ENCODE measurements at places on chromosomes 4 and X.

DNA sequence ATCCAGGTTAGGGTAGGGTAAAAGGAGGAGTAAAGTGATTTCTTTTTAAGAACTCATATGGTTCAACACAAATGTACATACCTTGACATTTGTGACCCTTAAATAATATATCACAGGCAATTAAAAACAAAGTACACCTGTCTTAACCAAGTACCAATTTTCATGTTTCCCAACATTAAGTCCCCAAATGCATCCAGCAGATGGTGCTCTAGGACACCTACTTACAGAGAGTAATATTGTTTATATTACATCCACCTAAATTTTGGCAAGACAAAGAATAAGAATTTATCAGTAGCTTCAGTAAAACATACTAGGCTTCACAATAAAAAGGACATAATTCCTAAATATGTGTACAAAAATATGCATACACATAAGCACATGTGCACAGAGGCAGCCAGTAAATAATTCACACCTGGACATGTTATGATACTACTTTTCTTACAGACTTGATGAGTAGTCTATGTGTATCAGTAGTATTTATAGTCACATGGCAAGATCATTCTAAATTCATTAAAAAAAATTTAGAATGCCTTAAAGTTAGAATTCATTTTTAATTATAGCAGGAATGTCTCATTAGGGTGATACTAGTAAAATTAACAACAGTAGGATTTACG lies 219.7 kb downstream of the DCLK2 start:
- DNase-seq = peak; percentile 20

- DNase-seq = no peak
Observed at GRCh38 chrX:133745349-133745748, 240.0 kb downstream of the GPC3 start.

DNA sequence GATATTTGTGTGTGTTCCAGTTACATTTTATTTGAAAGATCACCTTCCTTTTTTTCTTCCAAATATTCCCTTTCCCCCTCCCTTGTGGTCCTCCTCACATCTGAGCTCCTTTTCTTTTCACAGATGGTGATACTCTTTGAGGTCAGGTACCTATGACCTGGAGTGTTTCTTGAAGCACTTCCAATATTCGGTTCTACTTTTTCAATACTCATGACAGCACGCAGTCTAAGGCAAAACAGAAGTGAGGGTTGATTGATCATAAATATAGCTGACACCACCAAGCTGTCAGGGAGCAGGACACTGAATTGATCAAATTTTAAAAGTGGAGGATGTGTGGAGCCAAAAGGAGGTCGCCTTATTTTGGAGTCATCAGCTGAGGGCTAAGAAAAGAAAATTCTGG lies 334.4 kb upstream of the MAGEB2 start:
- no peak for DNase-seq

DNA sequence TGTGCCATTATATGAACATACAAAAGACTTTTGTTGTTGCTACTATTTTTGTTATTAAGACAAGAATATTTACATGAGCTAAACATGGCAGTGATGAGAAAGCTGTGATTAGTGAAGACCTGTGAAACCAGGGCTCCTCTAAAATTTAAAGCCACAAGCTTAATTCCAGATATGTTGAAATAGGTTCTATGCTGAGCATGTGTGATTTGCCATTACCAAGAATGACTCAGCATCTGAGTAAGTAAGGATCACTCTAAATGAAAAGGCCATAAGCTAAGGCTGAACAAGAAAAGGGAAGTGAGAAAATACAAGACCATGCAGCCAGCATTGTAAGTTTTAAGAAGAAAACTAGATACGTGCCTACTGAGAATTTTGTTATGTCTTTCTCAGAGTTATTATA lies 75.9 kb upstream of the CAMK2D start:
- DNase-seq = no peak

- peak; percentile 2 for DNase-seq
Observed at GRCh38 chr4:26081795-26082498, 167.9 kb downstream of the SMIM20 start.

DNA sequence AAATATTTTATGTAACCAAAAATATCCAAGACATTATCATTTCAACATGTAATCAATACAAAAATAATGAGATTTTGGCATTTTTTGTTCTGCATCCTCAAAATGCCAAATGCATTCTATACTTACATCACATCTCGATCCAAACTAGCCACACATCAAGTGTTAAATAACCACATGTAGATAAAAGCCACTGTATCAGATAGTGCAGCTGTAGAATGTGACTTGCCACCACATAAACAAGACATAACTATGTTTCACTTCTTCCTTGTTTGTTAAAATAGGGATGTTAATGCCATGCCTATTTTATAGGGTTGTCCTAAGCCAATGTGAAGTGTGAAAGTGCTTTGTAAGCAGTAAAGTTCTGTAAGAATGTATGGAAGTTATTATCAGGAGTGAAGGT lies 20.9 kb downstream of the INTS6L start:
- no peak for DNase-seq

- peak; percentile 68 for DNase-seq
Observed at GRCh38 chrX:51893931-51894696, 691 bp downstream of the MAGED1 start.

DNA sequence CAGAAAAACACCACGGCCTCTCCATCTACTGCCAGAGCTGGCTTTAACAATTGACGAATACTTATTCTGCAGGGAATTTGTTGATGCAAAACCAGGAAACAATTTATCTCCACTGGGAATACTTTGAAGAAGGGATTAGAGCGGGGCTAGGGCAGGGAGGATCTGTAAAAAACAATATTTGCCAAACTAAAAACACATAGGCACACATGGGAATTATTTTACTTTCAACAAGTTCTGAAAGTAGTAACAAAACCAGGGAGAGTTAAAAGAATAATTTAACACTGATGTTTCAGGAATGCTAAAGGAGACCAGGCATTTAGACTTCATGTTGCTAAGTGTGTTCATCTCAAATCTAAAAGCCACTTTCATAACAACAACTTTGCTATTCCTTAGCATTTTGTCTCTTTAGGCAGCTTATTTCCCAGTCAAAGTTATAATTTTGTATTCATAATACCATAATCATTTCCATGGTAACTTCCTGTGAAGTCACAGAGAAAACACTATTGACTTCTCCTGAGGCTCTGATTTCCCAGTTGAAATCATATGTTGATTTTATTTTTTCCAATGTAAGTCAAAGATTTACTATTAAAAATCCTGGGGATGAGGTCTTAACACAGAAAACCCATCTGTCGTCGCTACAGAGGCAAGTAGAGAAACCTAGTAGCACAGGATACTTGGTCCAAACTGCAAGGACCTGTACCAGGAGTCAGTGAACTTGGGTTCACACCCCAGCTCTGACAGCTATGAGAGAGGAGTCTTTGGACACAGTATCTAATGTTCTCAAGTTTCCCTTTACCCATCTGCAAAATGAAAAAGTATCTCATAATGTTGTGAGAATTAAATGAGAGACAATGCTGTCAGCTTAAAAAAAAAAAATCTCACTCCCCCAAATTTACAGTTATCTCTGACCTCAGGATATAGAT lies 69.3 kb downstream of the SH3RF1 start:
- DNase-seq = no peak

DNA sequence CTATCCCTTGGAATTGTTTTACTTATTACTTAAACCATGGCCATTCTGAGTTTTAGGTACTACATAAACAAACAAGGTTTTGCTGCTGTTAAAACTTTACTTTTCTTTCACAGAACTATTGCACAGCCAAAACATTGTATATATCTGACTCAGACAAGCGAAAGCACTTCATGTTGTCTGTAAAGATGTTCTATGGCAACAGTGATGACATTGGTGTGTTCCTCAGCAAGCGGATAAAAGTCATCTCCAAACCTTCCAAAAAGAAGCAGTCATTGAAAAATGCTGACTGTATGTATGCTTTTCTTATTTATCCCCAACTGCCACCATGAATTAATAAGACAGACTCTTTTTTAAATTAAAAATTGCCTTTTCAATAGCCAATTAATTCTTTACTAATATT lies 69.8 kb downstream of the CCKAR start:
- DNase-seq = no peak

- DNase-seq = no peak
Observed at GRCh38 chrX:17161991-17162390, 213.0 kb upstream of the NHS start.

- DNase-seq = no peak
Observed at GRCh38 chrX:41449615-41450014, 2.5 kb downstream of the NYX start.

DNA sequence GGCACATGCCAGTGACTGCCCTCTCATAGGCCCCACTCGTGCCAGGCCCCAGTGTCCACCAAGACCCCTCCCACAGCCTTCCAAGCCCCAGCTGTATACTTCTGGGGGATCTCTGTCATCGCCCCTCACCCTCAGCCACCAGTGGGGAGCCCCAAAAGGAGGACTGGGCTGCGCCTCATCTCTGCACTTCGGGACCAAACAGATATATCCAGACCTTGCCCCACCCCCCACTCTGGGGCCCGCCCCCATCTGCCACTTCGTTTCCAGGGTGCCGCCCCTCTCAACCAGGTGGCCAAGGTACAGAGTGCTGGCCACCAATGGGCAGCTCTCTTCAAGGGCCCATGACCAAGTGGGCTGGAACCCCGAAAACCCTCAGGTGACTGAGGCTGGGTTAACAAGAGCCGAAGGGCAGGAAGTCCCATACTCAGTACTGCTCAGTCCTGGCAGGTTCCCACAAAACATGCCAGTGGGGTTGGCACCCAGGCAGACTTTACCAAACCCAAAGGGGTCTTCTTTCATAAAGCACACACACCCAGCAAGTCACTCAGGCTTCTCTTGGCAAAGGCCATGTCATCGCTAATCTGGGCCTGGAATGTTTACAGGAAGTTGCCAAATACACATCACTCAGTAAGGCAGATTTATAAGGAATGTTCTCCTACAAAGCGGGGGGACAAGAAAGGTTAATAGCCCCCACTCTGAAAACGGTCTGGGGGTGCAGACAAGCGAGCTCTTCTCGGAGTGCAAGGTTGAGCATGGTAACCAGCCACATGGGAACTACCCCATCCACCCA lies 4.4 kb downstream of the ZFYVE28 start:
- DNase-seq = no peak

GRCh38 chrX:107440187-107440586 lies 9.3 kb upstream of the FRMPD3 start:
- no peak for DNase-seq

- DNase-seq = no peak
Observed at GRCh38 chr4:161658676-161659075, 505.1 kb downstream of the FSTL5 start.

DNA sequence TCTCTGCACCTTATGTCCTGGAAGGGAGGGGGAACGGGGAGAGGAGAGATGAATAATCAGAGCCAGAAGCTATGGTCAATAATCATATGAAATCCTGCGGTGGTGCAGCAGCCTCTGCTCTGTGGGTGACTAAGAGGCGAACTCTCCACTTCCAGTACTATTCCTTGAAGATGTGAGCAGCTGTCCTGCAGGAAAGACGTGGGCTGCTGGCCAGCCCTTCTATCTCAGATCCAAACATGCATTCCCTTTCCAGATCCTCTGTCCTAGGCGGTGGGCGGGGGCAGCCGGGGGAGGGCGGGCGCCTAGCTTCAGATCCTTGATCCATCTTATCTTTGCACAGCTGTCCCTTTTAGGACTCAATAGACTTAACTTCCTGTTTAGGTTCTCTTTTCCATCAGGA lies 34.5 kb downstream of the SPINK2 start:
- DNase-seq = no peak

DNA sequence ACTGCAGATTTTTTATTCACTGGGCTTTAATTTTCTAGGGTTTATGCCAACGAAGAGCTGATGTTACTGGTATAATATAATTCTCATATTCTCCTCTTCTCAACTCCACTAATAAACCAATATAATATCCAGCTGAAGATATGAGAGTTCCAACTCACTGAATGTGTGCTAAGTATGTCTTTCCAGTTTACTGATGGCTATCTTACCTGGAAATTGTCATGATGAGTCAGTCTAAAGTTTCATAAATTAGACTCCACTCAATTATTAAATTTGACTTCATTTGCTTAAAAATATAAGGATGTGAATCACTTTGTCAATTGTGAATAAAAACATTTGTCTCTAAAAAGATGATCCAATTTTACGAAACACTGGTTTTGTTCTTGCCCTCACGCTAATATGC lies 28.4 kb downstream of the STBD1 start:
- DNase-seq = no peak

DNA sequence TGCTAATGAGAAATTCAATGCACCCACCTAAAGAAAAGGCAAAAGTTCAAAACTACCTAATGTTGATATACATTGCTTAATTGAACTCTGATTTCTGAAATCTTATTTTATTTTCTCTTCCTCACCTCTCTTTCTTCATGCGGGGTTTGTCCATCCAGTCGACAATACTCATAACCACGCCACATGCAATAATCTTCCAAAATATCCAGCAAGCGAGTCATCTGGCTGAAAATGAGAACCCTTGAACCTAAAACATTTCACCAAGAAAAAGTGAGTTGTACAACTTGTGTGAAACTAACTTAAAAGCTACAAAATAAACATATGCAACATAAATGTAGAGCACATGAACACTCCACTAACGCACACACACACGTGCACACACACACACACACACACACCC lies 26.7 kb downstream of the SMARCA1 start:
- DNase-seq = no peak

DNA sequence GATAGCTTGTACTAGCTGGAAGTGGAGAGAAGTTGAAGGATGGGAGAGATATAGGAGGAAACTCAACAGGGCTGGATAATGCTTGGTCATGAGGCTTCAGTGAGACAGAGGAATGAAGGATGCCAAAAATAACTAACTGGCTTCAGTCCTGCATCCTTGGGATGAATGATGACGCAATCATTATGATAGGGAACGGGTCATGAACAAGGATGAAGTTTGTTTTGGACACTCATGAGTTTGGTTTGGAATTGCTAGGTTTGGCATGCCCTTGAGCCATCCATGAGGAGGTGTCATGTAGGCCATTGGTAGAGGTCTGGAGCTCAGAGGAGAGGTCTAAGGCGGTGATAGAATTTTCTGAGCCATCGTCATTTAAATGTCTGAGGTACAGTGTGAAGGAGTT lies 160.0 kb upstream of the NHS start:
- no peak for DNase-seq

- peak; percentile 4 for DNase-seq
Observed at GRCh38 chr4:66688674-66689073, 856.6 kb downstream of the CENPC start.
